Globus pallidus (tissue), 1 donor: ENCODE measurements at places on chromosomes 4 and X.
A peak's percentile ranks its signal among the peaks of the same experiment; 100 is the strongest.

- DNase-seq, result no peak
These were observed 543.5 kb downstream of the GABRG1 start for GRCh38 chr4:45580334-45580733.

DNA sequence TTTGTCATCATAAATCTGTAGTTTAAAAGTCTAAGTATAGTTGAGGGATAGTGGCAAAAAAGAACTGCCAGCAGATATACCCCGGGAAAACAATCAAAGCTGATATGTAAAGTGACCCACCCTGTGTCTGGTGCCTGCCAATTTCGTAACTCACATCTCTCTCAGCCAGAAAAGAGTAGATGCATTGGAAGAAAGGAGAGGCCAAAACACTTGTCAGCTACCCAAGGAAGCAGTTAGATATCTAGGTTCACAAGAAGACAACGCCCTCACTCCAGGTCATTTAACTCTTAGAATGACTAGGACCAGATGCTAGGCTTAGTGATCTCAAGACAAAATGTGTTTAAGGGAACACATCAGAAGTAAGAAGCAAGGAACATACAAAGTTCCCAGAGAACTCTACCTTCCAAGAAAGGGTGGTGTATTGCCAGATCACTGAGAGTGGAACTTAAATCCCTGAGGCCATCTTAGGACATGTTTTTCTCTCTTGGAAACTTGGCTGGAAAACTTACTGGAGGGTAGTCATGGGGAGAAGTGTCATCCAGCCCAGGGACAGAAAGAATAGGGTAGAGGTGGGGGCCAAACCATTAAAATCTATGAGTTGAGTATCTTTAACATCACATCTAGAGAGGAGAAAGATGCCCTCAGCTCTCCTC is 125.9 kb downstream of the SHISA3 start:
- DNase-seq, result no peak

DNA sequence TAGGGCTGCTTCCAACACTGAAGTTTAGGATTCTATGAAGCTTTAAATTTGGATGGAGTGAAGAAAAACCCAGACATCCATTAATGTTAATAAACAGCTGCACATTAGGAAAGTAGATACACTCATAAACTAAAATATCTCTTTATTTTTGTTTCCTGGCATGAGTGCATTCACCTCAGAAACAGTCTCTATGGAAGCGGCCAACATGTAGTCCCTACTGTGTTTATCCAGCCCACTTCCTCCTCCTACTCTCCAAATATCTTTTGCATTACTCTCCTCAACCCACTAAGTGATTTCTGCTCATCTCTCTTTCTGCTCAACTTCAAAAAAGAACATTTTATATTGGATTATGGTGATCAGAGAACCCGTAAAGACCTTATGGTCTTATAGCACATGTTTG is 180.3 kb upstream of the MXRA5 start:
- DNase-seq, result no peak

DNA sequence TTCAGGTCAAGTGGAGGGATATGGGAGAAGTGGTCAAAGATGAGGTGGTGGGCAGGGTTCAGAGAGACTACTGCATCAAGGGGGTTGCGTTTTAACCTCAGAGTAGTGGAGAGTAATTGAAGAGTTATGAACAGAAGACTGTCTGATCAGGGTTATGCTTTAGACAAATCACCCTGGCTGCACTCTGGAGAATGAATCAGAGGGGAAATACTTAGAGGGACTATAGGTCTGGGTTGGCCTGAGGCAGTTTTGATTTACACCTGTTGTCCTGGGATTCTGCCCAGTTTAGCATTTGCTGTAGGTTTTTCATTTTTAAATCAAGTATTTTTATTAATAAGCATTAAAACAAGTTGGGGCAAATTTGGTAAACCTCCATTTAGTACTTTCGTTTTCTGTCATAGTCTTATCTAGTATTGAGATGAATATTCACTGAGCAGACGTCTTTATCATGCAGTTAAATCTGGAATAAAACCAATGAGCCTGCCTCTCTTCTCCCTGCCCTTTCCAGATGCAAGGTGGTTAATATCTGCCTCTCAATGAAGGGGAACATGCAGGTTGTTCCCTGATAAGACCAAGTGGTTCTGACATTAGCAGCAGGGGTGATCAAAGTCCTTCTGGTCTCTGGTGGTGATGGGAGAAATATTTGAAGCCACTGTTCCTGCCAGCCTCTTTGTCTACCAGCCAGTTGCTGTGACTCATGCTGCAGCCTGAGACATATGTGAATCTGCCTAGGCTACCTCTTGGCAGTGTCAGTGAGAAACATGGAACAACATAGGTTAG is 116.0 kb upstream of the RPS6KA3 start:
- no peak for DNase-seq

- DNase-seq, result no peak
These were observed 17.4 kb upstream of the EIF4E start for GRCh38 chr4:98946359-98946758.

DNA sequence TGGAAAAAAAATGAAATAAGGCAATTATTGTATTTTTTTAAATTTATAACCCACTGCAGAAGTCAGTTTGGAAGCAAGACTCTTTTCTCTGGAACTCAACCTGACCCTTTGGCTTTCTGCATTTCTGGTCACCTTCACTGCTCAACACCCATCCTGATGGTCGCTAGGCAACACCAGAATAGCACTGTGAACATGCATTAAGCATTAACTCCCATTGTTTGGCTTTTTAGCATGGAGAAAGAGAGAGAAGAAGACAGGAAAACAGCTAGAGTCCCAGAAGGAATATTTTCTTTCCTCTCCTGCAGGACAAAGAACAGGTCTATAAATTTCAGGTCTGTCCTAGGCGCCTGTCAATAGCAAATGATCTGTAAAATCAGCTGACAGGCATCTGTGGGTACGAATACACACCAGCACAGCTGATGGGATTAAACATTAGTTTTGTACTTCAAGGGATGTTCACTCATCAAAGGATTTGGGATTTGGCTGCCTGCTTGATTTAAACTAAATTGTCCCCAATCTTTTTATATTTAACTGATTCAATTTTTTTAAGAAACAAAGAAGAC is 137.2 kb upstream of the ETNPPL start:
- DNase-seq, result no peak

DNA sequence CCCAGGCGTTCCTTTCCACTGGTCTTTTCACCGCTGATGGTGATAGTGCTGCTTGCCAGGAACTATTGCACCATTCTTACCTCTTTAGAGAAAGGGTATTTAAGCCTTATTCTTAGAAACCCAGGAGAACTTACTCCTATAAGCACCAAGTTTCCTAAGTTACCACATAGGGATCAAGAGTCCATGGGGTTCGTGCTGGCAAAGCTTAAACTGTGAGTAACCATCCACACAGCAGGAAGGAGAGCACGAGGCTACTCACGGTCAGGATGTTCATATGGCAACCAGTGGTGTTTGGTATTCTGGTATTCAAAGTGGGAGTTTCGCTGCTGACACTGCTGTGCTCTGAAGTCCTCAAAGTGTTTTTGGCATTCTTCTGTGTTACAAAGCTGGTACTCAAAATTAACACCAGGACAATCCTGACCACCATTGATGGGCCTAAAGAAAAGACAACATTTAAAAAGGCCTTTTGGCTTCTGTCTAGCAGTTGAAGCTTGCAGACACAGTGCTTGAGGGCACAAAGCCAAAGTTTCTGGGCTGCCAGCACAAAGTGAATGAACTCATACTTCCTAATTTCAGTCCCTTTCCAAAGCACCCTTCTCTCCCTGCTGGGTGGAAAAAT is 256.9 kb downstream of the ADAMTS3 start:
- peak; percentile 73 for DNase-seq

- no peak for DNase-seq
These were observed 949.6 kb upstream of the PRKX start for GRCh38 chrX:4663085-4663484.

GRCh38 chr4:82739287-82740190 is 59.1 kb downstream of the SCD5 start:
- peak; percentile 67 for DNase-seq

- no peak for DNase-seq
These were observed 77.2 kb downstream of the ANKRD50 start for GRCh38 chr4:124635331-124635730.

DNA sequence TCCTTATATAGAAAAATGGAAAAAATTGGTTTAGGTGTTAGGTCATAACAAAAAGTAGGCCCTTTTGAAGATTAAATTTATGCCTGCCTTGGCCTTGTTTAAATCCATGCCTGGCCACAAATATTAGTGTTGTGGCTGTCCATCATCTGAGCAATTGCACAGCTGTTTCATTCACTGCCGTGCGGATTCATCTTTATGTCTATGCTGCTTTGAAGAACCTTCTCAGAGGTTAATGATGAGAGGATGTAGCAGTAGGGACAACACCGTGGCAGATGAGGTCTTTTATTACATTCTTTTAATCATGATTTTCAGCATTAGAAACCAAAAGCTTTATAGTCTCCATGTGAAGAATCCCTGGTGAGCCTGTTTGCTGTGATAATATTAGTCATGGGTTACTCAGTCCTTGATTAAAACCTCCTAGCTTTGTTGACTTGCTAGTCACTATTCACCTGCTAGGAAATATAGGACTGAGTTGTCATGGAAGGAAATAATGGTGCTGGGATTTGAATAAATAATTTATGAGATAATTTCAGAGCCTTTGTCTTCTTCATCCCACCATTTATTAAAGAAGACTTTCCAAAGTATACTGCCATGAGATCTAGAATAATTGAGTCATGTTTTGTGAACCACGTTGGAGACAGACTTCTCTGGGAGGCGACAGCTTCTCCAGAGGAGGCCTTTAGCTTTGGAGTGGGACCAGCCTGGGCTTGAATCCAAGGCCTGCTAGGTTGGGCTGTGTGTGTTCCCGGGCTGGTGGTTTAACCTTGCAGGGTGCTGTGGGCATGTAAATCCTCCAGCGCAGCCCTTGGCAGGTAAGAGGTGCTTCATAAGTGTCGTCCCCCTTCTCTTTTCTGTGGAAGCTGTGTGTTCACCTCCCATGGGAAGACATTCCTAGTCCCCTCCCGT is 53.5 kb downstream of the PTTG2 start:
- DNase-seq, result no peak

- DNase-seq, result no peak
These were observed 131.0 kb downstream of the DCLK2 start for GRCh38 chr4:150209140-150209829.

DNA sequence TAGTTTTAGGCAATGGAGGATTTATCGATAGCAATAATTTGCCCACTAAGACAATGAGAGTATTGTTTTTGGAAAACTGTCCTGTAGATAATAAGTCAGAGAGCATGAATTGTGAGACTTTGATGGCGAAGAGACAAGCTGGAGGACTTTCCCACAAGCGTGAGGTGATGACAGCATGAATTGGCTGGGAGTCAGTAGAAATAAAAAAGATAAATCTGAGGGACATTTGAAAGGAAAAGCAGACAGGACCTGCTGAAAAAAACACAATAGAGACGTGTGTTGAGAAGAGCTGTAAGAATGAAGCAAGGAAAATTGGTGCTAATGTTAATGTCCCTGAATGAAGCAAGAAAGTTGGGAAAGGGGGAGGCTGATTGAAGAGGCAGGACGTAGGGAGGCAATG is 233.5 kb downstream of the DCTD start:
- no peak for DNase-seq

GRCh38 chrX:100747090-100747489 is 15.2 kb upstream of the SYTL4 start:
- DNase-seq, result no peak

GRCh38 chrX:148580016-148580415 is 79.6 kb downstream of the AFF2 start:
- no peak for DNase-seq

- DNase-seq, result no peak
These were observed 116.2 kb downstream of the CBR4 start for GRCh38 chr4:168893807-168894206.

DNA sequence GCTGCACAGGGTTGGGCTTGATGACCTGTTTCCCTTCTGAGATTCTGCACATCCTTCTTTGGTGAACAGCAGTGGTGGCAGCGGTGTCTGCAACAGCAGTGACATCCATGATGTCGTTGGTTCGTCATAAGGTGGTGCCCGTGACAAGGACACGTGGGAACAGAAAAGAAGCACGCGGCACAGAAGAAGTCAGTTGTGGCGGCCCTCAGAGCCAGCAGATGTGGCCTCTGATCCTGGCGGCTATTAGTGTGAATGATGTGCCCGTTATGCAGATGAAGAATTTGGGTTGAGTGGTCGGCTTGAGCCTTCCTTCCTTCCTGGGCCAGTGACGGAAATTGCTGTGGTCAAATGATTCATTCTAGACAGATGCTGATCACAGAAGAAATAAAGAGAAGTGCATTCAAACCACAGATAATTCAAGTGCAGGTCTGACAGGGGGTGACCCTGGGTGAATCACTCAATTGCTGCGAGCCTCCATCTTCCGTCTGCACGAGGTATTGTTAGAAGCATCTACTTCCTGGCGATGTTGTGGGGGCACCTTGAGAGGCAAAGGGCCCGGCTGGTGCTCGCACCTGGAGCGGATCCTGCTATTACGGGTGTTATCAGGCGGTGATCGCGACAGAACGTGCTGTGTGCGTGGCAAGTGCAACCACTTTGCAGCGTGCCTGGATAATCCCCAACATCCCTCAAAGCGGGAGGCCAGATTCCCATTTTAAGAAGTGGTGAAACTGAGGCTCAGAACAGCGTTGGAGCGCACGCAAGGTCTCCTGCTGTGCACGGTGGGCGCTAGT is 215.2 kb upstream of the PSAPL1 start:
- no peak for DNase-seq

DNA sequence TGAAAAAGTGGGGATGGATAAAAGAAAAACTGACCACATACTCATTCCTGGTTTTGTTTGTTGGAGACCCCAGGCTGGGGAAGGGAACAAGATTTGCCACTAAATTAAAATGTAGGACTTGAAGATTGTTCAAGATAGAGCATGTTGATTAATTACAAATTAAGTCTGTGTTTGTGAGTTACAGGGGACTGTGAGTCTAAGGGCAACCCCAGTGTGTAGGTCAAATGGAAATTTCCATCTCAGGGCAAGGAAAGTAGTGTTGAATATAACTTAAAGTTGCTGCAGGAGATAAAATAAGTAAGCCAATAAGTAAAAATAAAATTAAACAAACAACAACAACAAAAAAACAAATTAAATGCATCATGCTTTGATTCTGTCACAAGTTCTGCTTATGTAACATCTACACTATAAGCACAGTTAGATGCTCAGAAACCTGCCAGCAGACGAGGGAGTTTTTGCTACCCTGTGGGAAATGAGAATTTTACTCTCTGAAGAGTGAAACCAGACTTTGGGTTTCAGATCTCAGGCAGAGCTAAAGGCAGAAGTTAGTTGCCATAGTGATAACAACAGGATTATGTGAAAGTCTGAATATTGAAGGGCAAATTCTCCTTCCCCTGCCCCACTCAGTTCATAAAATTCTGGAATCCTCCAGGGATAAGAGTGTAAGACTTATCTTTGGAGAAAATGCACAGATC is 352.3 kb downstream of the GRXCR1 start:
- DNase-seq, result no peak

- no peak for DNase-seq
These were observed 7.8 kb upstream of the TMEM144 start for GRCh38 chr4:158202481-158202880.

- DNase-seq, result no peak
These were observed 52.8 kb upstream of the CLNK start for GRCh38 chr4:10737337-10737736.

- peak; percentile 72 for DNase-seq
These were observed at the start of gene REST for GRCh38 chr4:56907489-56908205. REST (plus strand) TSS chr4:56907900; CDS start chr4:56910639, 2,739 bp downstream.
